ENCODE measurements at places on chromosomes 12 and 14.

DNA sequence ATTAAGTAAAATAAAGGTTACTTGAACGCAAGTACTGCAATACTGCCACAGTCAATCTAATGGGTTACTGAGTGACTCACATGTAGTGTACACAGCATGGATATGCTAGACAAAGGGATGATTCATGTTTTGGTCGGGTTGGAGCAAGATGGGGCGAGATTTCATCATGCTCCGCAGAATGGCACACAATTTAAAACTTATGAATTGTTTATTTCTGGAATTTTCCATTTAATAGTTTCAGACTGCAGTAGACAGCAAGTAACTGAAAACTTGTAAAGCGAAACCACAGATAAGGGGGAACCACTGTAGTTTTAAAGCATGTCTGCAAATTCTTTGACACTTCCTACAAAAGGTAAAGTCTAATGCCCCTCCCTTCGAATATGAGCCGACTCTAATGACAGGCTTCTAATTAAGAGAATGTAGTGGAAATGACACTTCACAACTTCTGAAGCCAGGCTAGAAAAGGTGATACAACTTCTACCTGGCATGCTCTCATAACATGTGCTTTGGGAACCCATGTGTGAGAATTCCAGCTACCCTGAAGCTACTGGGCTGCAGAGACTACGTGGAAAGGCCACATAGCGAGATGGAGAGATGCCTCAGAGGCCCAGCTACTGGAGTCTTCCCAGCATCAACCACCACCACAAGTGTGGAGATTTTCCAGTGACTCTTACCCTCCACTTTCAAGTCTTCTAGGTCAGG is 13.9 kb upstream of the TCP11L2 start:
- no peak for DNase-seq

GRCh38 chr14:100302616-100303015 is 3.6 kb downstream of the SLC25A29 start:
- DNase-seq, result no peak

DNA sequence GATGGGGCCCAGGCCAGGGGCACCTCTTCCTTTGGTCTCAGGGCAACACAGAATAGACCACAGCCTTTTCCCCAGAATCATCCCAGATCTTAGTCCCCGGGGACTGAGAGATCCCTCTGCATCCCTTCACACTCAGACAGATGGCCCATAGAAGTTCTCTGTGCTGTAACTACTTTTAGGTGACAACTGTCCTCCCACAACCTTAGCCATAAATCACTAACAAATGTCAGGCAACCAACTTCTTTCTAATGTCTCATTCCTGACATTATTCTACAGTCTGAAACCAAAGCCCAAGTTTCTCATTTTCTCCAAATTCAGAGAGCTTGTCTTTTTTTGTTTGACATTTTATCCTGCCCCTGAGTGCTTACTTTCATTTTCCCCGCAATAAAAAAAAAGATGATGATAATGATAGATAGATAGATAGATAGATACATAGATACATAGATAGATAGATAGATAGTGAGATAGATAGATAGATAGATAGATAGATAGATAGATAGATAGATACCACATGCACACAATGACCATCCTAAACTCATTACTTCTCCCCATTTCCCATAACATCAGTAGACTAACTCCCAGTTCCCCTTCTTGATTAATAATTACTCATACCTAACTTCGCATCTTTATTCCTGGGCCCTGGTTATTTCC is 28.6 kb downstream of the DUSP6 start:
- no peak for DNase-seq

- DNase-seq, result no peak
These were observed 241.6 kb upstream of the TMTC1 start for GRCh38 chr12:30025317-30025716.

- DNase-seq, result no peak
These were observed 7.9 kb downstream of the CEP128 start for GRCh38 chr14:80933686-80934085.

GRCh38 chr12:115398311-115398781 is 714.4 kb upstream of the TBX3 start:
- DNase-seq, result peak; percentile 71

- DNase-seq, result no peak
These were observed 68.5 kb downstream of the NKX2-1 start for GRCh38 chr14:36451310-36452065.

GRCh38 chr12:11762723-11763326 is 113.4 kb downstream of the ETV6 start:
- no peak for DNase-seq

DNA sequence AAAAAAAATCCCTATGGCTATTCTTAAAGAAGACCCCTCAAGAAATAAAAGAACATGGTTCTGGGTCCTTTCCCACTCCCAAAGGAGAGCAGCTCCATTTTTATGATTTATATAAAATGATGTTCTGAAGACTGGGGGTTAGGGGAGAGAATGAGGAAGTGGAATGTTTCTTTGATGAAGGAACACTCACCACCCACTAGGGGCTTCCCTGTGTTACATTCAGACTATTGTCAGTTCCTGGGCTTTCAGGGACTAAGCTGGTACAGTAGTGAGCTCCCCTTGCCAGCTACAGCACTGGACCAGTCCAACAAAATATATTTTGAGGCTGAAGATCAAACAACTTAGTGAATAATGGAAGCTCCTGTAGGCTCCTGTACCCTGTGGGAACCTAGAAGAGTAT is 98.9 kb downstream of the HMGA2 start:
- peak; percentile 7 for DNase-seq

DNA sequence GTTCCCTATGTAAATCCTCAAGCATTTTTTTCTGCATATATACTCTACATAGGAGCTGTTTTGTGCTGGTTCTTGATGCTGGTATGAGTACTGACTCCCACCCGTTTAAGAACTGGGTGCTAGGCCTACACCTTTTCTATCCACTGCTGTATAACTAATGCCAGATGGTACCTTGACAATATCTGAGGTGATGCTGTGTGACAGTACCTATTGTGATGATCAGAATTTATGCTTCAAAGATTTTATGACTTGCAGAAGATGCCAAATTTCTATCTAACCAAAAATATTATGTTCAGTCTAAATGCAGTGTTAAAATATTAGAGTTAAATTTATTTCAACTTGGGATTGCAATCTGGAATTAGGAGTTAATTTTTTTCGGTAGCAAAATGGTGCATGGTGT is 272.3 kb upstream of the NOVA1 start:
- DNase-seq, result no peak

DNA sequence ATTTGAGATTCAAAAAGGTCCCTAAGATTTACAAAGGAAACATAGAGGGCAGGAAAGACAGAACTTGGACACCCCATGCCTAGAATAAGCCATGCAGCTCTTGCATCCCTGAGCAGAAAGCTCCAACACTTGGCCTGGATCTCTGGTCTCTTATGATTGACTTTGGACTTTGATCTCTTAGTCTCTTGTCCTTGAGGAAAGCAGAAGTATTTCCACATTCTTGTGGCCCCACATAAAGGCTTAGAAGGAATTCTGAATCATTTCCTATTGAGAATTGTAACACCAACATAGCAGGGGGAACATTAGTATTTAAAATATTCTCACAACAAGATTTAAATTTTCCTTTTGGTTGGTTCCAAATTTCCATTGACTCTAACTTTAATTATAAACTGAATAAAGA is 283.7 kb upstream of the PRKD1 start:
- no peak for DNase-seq

GRCh38 chr12:66187036-66187435 is 2.0 kb upstream of the IRAK3 start:
- DNase-seq, result no peak

- DNase-seq, result peak; percentile 83
These were observed 58.8 kb downstream of the PIK3C2G start for GRCh38 chr12:18320036-18320617.

- DNase-seq, result no peak
These were observed 30.6 kb upstream of the PTPRQ start for GRCh38 chr12:80413462-80413861.

DNA sequence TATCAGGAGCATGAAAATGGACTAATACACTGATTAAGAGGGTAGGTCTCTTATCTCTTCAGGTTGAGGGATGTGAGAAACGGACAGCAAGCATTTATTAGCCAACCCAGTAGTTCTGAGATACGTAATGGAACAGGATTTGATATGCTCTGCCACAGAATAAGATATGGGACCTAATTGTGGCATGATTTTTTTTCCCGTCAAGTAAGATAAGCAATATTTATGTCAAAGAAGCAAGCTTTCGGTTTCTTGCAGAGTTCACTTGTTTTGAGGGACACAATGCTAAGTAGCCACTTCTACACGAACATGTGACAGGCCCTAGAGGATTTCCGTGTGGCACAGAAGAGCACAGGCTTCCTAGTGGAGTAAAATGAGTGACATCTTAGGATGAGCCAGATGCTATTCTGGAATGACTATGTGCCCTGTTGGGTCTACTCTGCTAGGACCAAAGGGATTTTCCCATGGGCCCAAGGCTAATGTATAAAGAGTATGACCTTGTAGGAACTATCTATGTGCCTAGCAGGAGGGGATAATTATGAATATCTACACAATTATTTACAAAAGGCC is 57.9 kb downstream of the SLC38A1 start:
- no peak for DNase-seq

DNA sequence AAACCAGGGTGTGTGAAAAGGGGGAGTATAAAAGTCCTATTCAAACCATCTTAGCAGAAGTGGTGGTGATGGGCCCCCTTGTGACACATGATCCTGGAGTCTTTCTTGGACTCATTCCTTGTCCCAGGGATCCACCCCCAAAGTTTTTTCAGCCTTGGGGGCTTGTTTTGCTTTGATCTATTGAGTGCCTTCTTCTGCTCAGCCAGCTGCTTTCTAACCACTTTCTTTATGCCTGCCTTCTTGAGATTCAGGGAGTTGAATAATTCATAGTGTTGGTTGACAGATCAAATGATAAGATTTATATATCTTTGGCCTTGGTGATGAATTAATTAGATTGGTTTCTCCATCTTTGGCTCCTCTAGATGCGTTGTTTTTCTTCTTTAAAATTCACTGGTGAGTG is 926.7 kb downstream of the DIO2 start:
- DNase-seq, result no peak

- DNase-seq, result no peak
These were observed 53.0 kb upstream of the ANP32D start for GRCh38 chr12:48419116-48419935.

GRCh38 chr14:68919129-68919927 is 59.8 kb downstream of the ACTN1 start:
- no peak for DNase-seq

- DNase-seq, result no peak
These were observed 238.8 kb downstream of the PAWR start for GRCh38 chr12:79451978-79452377.

- DNase-seq, result peak; percentile 93
These were observed 5.5 kb upstream of the CISTR start for GRCh38 chr12:53757101-53757770.

- no peak for DNase-seq
These were observed 8.3 kb upstream of the C14orf180 start for GRCh38 chr14:104571246-104571645.

- DNase-seq, result no peak
These were observed 38.2 kb downstream of the NCKAP5L start for GRCh38 chr12:49789992-49790391.

DNA sequence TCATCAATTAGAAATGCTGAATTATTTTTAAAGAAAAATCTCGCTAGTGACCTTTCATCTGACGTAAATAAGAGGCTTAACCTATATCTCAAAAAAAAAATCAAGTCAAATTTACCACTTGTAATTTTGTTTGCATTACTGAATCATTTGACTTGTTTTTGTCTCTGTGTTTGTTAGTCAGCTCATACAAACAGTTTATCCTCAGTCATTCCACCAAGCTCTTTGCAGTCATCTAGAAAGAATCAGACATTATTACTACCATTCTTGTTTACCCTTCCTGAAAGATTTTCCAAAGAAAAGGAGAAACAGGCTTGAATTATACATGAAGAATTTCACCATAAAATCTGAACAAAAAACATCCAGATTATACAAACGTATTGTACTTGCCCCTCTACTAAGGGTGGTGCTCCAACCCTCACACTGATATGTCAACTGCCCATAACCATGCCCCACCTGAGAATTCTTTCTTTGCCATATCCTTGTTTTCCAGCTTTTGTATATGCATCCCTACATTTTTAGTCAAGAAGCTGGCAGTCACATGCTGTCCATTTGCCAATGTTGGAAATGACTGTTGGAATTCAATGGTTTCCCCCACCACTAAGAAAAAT is 257.2 kb downstream of the PAWR start:
- no peak for DNase-seq

- DNase-seq, result no peak
These were observed 960.9 kb upstream of the FBXO33 start for GRCh38 chr14:40393143-40393542.

DNA sequence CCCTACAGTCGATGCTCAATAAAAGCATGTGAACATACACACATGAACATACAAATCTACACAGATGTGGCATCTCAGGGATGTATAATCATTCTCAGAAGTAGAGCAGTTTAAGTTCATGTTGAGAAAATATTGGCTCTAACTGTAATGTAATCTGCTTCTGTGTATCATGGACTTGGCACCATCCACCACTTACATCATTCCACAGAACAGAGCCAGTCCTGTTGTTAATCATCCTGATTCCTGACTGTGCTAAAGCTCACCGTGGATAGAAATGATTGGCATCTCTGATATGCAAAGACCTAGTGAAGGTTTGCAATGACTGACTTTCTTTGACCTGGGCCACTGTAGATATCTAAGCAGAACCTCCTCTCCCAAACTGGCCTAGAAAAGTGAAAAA is 1141.3 kb downstream of the BCL11B start:
- DNase-seq, result no peak

- DNase-seq, result no peak
These were observed 106.9 kb upstream of the CPM start for GRCh38 chr12:69039911-69040310.

DNA sequence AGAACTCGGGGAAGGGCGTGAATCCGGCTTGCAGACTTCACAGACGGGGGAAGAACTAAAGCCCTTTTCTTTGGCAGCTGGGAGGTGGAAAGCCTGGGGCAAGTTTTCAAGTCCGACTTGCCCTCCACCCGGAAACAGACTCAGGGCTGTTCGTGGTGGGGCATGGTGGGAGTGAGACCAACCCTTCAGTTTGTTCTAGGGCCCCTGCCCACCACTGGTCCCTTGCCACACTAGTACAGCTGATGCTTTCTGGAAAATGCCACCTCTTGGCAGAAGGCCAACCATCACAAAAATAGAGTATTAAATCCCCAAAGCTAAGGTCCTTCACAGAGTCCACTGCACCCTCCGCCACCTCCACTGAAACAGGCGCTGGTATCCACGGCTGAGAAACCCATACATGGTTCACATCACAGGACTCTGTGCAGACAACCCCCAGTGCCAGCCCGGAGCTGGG is 50.4 kb upstream of the DDX11 start:
- DNase-seq, result no peak

DNA sequence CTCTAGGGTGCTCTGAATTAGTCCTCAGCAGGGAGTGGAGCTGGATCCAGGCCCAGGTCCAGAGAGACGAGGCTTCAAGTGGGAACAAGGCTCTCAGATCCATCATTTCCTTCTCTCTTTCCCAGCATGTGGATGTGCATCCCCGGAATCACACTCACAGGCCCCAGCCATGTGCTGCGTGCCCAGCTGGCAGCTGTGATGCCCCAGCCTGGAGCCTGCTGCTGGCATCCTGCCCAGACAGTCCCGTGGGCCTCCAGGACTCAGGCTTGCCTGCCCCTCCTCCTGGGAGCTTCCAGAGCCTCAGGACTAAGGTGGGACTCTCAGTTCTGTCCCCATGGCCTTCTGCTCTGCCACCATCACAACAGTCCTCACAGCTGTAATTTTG is 6.2 kb upstream of the KRT84 start:
- no peak for DNase-seq

GRCh38 chr12:31742891-31743290 is 14.1 kb upstream of the AMN1 start:
- DNase-seq, result no peak

GRCh38 chr14:79740066-79740601 is 471.2 kb downstream of the DIO2 start:
- DNase-seq, result no peak

Data from NCI-H82 (cell line).